ENCODE measurements at places on chromosomes 13 and 19.

DNA sequence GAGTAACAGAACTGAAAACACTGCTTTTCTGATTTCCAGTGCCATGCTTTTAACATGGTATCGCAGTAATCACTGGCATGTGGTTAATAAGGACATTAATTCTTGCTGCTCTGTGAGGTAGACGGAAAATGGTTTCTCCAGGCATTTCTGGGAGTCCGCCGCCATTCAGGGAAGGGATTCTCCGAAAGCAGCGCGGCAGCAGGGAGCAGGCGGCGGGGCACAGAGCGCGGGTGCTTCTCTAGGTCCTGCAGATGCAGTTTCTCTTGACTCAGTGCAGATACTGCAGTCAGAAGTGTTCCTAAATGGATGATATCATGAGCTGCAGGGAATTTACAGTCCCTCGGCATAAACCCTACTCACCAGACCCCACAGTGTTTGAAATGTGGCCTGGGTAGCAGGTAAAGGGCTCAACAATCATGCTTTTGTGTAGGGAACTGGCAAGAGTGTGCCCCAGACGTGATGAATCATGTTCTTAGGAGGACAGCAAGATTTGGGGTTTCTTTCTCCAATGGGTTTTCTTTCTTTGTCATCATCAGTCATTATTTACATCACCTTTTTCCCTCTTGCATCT lies 338.6 kb upstream of the ARGLU1 start:
- no peak for DNase-seq

- DNase-seq: no peak
These were observed 968.0 kb downstream of the UQCRFS1 start for GRCh38 chr19:28244966-28245365.

GRCh38 chr19:45574526-45574925 lies 10.1 kb downstream of the OPA3 start:
- no peak for DNase-seq

GRCh38 chr13:109750221-109750775 lies 36.1 kb downstream of the IRS2 start:
- DNase-seq: no peak

DNA sequence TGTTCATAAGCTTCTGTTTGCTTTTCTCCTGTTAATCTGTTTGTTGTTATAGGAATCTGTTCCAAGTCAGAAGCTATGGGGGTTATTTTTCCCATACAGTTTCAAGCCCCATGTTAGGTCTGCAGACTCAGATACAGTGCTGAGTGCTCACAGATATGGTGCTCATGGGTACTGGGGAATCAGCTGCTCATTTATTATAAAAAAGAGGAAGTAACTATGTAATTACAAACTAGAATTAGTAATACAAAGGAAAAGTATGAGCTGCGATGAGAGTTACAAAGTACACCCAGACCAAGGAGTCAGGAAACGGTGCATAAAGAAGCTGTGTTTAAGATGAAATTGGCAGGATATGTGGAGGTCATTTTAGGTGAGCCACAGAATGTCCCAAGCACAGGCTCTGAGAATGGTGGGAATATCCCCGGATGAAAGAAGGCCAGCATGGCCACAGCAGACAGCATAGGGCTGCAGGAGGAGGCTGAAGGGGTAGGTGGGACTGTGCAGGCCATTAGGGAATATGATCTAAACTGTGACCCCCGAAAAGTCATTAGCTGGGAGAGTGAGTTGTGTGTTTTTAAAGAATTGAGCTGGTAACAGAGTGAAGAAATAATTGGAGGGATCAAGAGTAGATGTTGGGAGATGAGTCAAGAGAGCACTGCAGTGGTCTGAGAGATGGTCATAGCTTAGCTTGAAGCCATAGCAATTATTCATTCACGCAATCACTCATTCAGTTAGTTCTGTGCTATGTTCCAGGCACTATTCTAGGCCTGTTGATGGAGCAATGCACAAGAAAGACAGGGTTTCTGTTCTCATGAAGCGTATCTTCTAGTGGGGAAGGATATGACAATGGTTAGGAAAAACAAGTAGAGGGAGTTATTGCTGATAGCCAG lies 177.4 kb upstream of the UBL3 start:
- DNase-seq: no peak
